ENCODE measurements at places on chromosomes 3 and 15.

DNA sequence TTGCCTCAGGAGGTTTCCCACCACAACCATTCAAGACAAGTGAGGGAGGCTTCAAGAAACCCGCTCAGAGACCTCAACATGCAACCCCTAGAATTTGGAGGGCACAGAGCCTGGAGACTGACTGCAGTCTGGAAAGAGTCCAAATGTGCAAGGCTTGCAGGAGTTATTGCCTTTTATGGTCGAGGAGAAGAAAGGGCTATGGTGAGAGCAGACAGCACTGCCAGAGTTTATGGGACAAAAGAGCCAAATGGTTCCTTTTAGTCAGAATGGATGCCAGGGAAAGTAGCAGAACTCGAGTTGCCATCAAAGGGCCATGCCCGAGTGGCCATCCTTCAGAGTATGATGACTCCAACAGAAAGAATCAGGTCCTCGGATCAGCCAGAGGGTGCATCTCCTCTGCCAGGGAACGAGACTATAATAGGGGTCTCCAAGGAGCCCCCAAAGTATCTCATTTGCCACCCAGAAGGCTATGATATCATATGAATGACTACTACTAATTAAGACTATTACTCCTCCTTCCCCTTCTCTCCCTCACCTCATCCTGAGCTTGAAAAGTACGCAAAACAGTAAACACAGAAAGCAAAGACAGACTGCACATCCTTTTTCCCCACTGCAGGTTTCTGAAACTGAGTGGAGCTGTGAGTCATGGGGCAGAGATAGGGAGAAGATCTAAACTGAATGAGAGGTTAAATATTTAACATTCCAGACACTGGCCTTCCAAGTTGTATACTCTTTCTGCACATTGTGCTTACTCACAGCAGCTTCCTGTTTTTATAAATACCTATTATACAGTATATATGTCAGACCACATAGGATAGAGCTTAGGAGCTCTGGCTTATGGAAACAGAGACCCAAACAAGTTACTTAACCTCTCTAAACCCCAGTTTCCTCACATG lies 33.9 kb upstream of the TMCO5A start:
- H3K4me3 ChIP-seq: no peak overlapping the region
- no peaks in the 10 kb centered on the region for H3K27me3 ChIP-seq
- H3K27ac ChIP-seq: no peak overlapping the region
- no peak for DNase-seq

GRCh38 chr3:31077826-31078225 lies 183.4 kb upstream of the GADL1 start:
- H3K36me3 ChIP-seq: no peaks in the 10 kb centered on the region
- no peak for DNase-seq
- no peaks in the 10 kb centered on the region for H3K4me1 ChIP-seq
- no peak overlapping the region for H3K27ac ChIP-seq
- H3K27me3 ChIP-seq: no peaks in the 10 kb centered on the region
- no peak overlapping the region for H3K4me3 ChIP-seq

DNA sequence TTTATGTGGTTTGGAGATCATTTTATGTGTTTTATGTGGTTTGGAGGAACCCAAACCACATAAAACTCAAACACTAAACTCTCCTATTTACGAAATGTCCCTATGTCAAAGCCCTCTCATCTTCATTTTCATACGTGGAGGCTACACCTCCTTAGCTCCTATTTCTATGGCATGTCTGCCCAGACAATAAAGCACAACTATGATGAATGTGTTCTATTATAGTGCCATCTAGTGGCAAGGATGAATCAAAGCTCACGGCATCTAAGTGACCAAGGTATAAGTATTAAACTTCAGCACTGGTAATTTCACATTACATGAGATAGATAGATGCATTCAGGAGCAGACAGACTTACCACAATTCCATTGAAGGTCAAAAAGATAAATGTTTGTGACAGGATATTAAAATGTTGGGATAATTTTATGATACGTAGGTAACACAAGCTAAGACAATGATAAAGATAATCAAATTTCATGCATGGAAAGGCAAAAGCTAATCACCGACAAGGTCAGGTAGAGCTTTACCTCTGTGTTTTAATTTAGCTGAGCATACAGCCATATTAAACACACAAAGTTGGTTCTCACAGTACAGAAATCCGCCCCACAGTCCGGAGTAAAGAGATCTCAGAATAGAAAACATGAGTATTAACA lies 130.6 kb upstream of the FHIT start:
- DNase-seq: no peak
- H3K27ac ChIP-seq: no peak overlapping the region
- no peaks in the 10 kb centered on the region for H3K4me1 ChIP-seq
- H3K4me3 ChIP-seq: no peak overlapping the region

DNA sequence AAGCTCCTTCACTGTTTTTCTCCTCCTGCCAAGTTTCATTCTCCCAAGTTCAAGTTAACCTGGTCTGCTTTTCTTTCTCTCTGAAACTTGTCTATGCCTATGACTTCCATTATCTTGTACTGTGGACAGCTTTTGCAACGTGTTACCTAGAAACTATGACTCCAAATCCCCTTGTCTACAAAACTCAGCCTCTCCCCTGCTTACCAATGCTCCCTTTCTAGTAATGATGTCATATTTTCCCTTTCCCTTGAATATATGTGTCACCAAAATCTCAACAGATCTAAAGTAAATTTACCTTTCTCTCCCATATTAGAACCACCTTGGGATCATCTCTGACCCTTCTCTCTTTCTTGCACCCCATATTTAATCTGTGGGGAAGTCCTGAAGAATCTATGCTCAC lies 10.5 kb upstream of the ABHD2 start:
- no peaks in the 10 kb centered on the region for H3K4me1 ChIP-seq
- H3K27me3 ChIP-seq: peaks cover 8% of the 10 kb centered on the region
- H3K27ac ChIP-seq: no peak overlapping the region
- H3K4me3 ChIP-seq: no peak overlapping the region
- no peak for DNase-seq
- no peaks in the 10 kb centered on the region for H3K36me3 ChIP-seq

- DNase-seq: no peak
- no peak overlapping the region for H3K27ac ChIP-seq
- H3K27me3 ChIP-seq: peaks cover 16% of the 10 kb centered on the region
- no peaks in the 10 kb centered on the region for H3K36me3 ChIP-seq
Measured at GRCh38 chr15:71411538-71412482, 296.5 kb downstream of the THSD4 start.

DNA sequence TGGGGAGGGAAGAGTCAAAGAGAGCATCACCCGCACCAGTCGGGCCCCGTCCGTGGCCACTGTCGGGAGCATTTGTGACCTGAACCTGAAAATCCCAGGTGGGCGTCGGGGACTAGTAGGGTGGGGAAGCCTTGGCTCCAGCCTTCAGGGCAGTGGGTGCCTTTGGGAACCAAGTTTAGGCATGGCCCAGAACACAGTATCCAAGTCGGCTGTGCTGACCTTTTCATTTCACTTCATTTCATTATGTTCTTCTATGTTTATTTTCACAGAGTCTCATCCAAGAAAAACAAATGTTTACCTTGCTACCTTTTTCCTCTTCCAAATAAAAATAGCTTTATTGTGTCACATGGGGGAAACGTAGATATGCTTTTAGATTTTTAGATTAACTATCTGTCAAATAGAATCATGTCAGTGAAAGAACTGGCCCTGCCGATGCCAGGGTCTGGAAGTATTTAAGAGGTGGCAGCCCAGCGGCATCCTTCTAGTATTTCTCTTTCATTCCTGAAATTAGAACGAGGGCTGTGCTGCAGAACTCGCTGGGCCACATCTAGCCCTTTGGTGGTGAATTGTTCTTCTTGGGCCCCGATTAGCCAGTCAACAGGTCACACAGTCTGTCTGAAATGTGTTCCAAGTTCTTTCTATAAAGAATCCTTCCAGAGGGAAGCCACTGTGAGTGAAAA lies 60.5 kb downstream of the DNASE1L3 start:
- no peak overlapping the region for H3K4me3 ChIP-seq
- no peak overlapping the region for H3K27ac ChIP-seq
- H3K27me3 ChIP-seq: no peaks in the 10 kb centered on the region

DNA sequence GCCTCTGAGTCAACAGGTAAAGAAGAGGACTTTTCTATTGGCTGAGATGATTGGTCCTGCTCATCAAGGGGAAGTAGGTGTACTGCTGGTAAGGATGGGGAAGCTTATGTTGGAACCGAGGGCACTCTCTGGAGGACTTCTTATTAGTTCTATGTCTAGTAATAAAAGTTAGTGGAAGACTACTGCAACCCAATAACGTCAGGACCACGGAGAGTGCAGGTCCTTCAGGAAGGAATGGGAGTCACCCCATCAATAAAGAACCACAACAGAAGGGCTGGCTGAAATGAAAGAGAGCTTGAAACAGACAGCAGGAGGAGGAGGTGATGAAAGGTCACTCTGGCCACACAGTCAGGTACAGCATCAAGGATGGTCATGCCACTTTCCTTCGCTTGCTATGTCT lies 68.8 kb upstream of the PRR23E start:
- no peak overlapping the region for H3K4me3 ChIP-seq
- no peak for DNase-seq
- H3K27ac ChIP-seq: no peak overlapping the region
- peaks cover 24% of the 10 kb centered on the region for H3K27me3 ChIP-seq

- no peak overlapping the region for H3K4me3 ChIP-seq
- H3K4me1 ChIP-seq: no peaks in the 10 kb centered on the region
- H3K27me3 ChIP-seq: no peaks in the 10 kb centered on the region
- no peaks in the 10 kb centered on the region for H3K36me3 ChIP-seq
- no peak overlapping the region for H3K27ac ChIP-seq
Measured at GRCh38 chr15:34124651-34125050, 22.8 kb downstream of the PGBD4 start.

GRCh38 chr3:11724615-11725339 lies 81.1 kb upstream of the VGLL4 start:
- no peak for DNase-seq
- peak overlapping the region; percentile 38 for H3K27ac ChIP-seq

GRCh38 chr15:68715111-68715510 lies 105.6 kb downstream of the ANP32A start:
- no peak overlapping the region for H3K4me3 ChIP-seq
- H3K4me1 ChIP-seq: no peaks in the 10 kb centered on the region
- no peaks in the 10 kb centered on the region for H3K36me3 ChIP-seq

DNA sequence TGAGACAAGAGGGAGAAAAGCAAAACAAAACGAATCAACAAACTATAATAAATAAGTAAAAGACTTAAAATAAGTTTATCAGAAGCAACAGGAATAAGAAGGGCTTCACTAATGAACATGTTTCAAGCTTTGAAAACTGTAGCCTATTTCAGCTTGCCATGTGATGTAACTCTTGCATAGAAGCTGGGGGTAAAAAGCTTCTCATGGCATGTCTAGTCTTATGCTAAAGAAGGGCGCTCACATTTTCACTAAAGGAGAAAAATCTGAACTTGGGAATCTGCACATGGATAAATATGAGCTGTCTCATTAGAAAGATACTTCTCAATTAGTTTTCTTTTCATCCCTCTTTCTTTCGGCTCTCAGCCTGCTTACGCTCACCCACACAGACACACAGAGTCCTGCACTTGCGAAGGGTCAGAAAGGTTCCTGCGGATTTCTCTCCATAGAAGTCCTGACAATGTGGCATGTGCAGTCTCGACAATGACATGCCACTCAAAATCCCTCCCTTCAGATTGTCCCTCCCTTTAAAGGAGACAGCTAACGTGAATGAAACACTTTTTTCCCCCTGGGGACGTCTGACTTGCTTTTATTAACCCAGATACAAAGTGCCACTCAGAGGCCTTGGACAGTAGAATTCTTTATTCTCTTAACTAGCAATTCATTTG lies 568.9 kb upstream of the NR2F2 start:
- no peaks in the 10 kb centered on the region for H3K4me1 ChIP-seq
- no peak overlapping the region for H3K4me3 ChIP-seq
- H3K27ac ChIP-seq: no peak overlapping the region
- no peaks in the 10 kb centered on the region for H3K36me3 ChIP-seq
- DNase-seq: no peak
- no peaks in the 10 kb centered on the region for H3K27me3 ChIP-seq

DNA sequence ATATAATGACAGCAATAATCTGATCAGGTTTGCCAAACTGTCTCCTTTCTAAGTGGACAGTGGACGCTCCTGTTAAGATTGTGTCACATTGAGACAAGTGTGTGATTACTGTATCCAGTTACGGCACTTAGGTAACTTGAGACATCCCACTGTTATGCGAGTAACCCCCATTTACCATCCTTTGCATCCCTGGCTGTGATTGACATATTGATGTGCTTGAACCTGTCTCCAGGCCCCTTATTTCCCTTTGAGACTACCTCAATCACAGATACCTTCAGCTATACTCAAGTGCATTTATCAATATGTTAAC lies 785.2 kb downstream of the NR2F2 start:
- no peak overlapping the region for H3K27ac ChIP-seq
- DNase-seq: no peak
- H3K4me3 ChIP-seq: no peak overlapping the region

- DNase-seq: no peak
- H3K36me3 ChIP-seq: no peaks in the 10 kb centered on the region
- H3K4me1 ChIP-seq: no peaks in the 10 kb centered on the region
- no peaks in the 10 kb centered on the region for H3K27me3 ChIP-seq
- H3K27ac ChIP-seq: no peak overlapping the region
- no peak overlapping the region for H3K4me3 ChIP-seq
Measured at GRCh38 chr3:36606871-36607765, 157.2 kb downstream of the DCLK3 start.

- no peaks in the 10 kb centered on the region for H3K36me3 ChIP-seq
- no peak overlapping the region for H3K4me3 ChIP-seq
- H3K4me1 ChIP-seq: peaks cover 88% of the 10 kb centered on the region
- no peaks in the 10 kb centered on the region for H3K27me3 ChIP-seq
- DNase-seq: no peak
- peak overlapping the region; percentile 3 for H3K27ac ChIP-seq
Measured at GRCh38 chr3:18403061-18403460, 22.1 kb downstream of the SATB1 start.

- H3K4me1 ChIP-seq: no peaks in the 10 kb centered on the region
- no peak overlapping the region for H3K4me3 ChIP-seq
- no peaks in the 10 kb centered on the region for H3K36me3 ChIP-seq
Measured at GRCh38 chr3:71565976-71566375, 17.6 kb downstream of the FOXP1 start.

All from T-cell (primary cell).